ENCODE measurements at places on chromosomes 3 and 15. TPM values are rescaled to one million over a fixed set of nuclear protein-coding genes. Genes with fewer than 3 reads are reported as not detected.

GRCh38 chr3:58175187-58175436, 35.7 kb downstream of the DNASE1L3 start:
- no peak for DNase-seq

- DNase-seq = no peak
These were observed 4.2 kb upstream of the RFC4 start for GRCh38 chr3:186810336-186810996.

DNA sequence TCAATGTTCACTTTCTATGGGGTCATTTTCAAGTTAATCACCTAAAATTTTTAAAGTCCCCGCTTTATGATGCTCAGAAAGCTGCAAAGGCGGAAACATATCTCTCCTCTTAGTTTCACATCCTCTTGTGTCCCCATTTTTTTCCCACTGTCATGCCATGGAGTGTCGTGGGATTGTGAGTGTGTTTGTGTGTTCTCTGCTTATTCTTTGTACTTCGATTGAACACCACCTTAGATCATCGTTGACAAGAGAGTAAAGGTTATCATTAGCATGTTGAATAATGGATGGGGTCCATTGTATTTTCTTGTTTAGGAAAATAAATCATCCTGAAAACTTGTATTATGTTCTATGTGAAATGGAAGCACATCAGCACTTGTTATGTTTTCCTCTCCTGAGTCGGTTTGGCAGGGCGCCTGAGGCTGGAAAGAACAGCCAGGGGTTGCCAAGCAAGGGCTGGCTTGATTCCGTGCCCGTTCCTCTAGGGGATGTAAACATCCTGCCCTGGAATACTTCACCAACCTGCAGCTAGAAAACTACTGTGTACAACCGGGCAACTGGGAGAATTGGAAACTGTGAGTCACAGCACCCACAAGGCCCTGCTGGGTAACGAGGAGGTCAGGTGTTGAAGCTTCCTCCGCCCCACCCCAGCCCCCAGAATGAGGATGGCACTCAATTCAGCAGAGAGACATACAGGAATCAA, 67.2 kb downstream of the EIF4E3 start:
- peak; percentile 53 for DNase-seq

DNA sequence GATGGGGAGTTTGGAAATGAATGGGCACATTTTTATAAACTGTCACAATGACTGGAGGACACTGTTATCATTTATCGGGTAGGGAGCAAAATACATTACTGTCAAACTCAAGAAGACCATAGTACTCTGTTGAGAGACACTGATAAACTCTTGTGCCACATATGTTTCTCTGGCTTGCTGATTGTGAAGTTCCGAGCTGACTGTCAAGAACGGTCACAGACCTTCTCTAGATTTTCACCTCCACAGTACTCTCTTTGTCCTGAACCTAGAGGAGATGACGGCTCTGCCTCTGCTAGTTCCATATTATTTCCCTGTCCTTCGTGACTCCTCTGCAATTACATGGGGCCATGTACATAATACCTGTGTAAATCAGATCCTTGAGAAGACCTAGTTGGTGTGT, 451.9 kb downstream of the LPP start:
- DNase-seq = no peak

- no peak for DNase-seq
These were observed 40.0 kb downstream of the ASB7 start for GRCh38 chr15:100642213-100642949.

- DNase-seq = no peak
These were observed 16.3 kb upstream of the TRAT1 start for GRCh38 chr3:108806316-108806715.

DNA sequence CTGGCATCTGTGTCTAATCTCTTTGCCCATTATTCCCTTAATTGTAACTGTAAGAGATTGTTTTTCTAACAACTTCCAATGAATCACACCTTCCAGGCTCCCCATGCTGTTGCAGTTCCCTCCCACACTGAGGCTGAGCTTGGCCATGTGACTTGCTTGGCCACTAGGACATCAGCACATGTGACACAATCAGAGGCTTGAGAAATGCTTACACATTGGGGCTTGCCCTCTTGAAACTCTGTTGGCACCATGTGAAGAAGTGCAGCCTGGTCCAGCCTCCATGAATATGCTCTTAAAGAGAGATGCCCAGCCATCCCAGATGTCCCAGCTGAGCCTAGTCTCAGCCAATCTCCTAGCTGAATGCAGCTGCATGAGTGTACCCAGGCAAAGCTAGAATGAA, 326.8 kb upstream of the SOX2 start:
- no peak for DNase-seq

DNA sequence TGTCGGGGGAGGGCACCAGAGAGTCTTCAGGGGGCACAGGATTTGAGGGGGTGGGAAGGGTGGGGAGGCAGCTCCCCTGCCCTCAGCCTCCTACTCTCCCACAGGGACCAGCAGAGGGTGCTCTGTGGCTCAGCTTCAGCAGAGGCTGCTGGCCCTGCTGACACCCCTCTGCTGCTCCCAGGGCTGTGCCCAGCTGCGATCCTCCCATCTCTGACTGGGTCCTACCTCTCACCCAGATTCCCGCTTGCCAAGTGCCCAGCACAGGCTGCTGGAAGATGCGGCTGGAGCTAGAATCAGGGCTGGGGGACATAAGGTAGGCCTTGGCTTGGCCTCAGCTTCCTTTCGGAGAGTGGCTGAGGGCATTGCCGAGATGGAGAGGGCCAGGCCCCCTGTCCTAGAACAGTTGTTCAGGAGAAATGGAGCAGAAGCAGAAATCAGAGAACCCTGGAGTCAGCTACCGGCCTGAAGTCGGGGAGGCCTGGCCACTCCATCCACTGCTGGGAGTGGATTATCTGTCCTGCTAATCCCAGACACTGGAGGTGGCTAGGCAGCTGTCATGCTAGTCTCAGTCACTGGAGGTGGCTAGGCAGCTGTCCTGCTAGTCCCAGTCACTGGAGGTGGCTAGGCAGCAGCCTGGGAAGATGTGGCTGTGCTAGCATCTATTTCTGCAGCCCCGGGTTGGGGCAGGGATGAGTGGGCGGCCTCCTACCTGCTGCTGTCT, 3.9 kb downstream of the GRM2 start:
- DNase-seq = no peak

- no peak for DNase-seq
These were observed 63.0 kb upstream of the TPRG1 start for GRCh38 chr3:189108735-189109134.

DNA sequence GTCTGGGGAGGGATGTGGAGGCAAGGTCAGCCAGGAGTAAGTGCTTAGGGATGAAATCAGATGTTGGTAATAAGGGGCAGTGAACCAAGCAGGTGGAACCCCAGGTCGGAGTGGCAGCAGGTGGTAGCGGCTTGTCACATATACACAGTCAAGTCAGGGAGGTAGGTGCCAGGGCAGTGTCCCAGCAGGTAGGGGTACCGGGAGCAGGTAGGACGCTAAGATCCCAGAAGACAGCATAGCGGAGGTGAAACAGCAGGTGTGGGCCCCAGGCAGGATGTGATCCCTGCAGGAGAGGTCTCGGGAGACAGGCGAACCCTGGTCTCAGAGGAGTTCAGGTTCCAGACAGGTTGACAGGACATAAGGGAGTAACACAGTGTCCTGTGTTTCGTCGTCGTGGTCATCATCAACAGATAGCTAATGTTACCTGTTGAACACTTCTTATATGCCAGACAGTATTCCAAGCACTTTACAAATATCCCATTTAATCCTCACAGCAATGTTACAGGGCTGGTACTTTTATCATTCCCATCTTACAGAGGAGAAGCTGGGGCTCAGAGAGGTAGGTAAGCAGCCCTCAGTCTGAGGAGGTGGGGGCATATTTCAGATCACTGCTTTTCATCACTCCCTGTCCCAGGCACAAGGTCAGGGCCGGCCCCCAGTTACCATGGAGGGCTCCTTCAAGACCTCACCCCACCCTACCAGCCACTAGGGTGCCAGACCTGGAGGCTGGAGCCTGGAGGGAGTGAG, 241.6 kb downstream of the UACA start:
- DNase-seq = no peak

GRCh38 chr3:105157067-105157765, 209.5 kb upstream of the ALCAM start:
- DNase-seq = no peak

DNA sequence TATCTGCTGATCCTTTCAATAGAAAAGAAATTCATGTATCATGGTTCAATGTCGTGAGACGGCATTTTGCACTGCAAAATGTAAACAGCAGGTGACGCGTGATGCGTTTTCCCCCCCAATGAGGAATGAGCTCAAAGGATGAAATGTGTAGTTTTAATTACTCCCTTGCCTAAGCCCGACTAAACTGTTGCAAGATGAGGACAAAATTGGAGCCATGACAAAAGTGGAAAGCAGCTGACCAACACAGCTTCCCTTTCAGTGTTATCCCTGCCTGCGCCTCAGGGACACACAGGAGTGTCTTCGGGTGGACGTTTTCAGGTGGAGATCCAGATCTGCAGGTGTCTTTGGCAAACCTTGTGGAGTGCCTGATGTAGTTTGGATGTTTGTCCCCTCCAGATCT, 92.0 kb downstream of the GABRG3 start:
- DNase-seq = no peak

DNA sequence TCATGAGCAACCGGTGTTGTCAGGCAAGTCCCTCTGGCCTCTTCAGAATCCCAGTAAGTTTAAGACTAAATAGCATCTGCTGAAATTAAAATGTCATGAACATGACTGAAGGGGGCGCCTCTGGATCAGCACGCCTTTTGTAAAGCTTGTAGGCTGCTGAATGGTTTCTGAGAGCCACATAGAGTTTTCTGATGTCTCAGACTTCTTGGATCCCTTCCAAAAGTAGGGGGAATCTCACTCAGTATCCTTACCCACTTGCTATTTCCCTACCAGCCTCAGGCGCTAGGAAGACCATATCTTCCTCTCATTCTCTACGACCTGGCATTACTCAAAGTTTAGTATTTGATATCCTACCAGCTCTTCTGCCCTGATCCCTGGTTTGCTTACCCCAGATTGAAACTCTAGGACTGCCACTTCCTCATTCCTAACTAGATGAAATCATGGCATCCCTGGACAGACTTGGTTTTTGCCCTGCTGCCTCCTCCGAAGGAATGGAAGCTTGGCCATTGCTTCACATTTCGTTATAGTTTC, 62.7 kb upstream of the CD47 start:
- DNase-seq = no peak

DNA sequence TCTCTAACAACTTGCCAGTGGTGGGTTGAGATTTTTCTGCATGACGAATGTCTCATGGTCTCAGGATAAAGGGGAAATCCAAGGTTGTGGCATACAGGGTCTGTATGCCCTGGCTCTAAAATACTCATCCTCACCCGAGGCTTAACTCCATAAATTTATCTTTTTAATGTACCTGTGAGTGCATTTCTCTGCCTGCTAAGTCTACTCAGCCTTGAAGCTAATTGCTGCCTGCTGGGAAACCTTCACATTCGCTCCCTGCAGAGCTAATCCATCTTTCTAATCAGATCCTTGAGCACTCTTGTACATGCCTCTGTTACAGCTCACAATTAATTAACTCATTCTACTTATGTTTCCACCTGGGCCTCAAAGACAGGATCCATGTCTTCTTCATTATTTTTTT, 93.8 kb downstream of the CMSS1 start:
- DNase-seq = no peak

GRCh38 chr15:27461181-27461580, 490.2 kb downstream of the GABRG3 start:
- no peak for DNase-seq

DNA sequence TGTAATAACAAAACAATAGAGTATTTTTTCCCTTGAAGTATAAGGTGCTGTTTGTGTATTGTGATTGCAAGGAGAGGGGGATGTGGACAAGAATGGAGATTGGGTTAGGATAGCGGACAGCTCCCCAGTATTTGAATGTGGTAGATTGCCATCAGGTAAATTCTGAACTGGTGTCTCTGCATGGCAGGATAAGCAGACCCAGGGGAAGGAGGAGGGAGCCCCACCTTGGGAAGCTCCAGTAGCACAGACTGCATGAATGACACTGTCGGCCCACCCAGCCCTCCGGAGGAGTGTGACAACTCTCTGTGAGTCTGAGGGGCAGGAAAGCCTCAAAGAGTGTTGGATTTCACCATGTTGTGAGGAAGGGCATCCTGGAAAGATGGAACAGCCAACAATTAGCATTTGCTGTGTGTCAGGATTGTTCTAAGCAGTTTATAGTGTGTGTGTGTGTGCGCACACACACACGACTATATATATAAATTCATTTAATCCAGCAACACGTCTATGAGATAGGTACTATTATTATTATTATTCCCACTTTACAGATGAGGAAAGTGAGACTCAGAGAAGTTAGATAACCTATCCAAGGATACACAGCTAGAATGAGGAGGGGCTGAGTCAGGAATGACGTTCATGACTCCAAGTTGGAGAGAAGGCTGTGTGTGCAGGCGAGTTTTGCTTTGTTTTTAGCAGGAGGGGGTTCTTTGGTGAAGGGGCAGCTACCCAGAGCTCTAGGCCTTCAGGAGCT, 63.4 kb upstream of the LCTL start:
- DNase-seq = no peak

GRCh38 chr3:28322464-28322863, 26.1 kb upstream of the ZCWPW2 start:
- no peak for DNase-seq

- no peak for DNase-seq
These were observed 375 bp upstream of the MYZAP start for GRCh38 chr15:57591237-57591821.

DNA sequence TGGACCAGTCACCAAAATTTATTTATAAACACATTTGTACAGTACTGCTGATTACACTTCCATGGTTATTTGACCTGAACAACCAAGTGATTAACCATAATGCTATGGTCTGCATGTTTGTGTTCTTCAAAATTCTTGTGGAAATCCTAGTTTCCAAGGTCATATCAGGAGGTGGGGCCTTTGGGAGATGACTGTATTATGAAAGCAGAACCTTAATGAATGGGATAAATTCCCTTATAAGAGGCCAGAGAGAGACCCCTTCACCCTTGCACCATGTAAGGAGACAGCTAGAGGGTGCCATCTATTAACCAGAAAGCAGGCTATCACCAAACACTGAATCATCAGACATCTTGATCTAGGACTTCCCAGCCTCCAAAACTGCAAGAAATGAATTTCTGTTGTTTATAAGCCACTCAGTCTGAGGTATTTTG, 1.9 kb downstream of the SCAPER start:
- DNase-seq = no peak

DNA sequence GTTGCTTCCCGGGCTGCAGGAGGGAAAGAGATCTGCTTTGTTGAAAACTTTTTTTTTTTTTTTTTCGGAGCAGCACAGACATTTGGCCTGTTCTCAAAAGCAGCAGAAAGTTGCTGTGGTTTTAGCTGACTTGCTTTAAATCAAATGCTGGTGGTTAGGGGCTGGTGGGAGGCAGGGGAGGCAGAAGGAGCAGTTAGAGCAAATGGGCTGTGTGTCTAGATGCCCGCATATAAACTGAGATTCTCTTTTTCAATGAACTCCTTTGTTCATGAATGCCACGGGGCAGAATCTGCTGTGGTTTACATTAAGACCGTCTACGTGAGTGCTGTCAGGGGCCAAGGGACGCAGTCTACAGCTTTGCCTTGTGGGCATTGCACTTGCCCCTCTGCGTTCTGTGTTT, 95.9 kb downstream of the FLNB start:
- no peak for DNase-seq

STRIT1 gene
- total RNA-seq = not detected

HCN4 gene
- not detected for total RNA-seq

RETNLB gene
- not detected for total RNA-seq

NANOGP8 gene
- 0.65 TPM for total RNA-seq

FOXB1 gene
- not detected for total RNA-seq

PTX3 gene
- total RNA-seq = 257 TPM

CLDN18 gene
- not detected for total RNA-seq

TGM5 gene
- not detected for total RNA-seq

SH3GL3 gene
- total RNA-seq = 0.60 TPM

PLA2G4E gene
- total RNA-seq = 0.12 TPM
